ENCODE measurements at places on chromosomes 4 and X.
A peak's percentile ranks its signal among the peaks of the same experiment; 100 is the strongest.

- no peak for DNase-seq
Measured at GRCh38 chrX:118551426-118551825, 55.8 kb downstream of the DOCK11 start.

- DNase-seq = no peak
Measured at GRCh38 chrX:13836575-13836974, 19.7 kb upstream of the GPM6B start.

- DNase-seq = no peak
Measured at GRCh38 chr4:8323947-8324555, 54.5 kb downstream of the HTRA3 start.

- DNase-seq = no peak
Measured at GRCh38 chrX:78574306-78574705, 84.8 kb downstream of the RTL3 start.

- DNase-seq = no peak
Measured at GRCh38 chrX:50996930-50997329, 86.4 kb downstream of the BMP15 start.

DNA sequence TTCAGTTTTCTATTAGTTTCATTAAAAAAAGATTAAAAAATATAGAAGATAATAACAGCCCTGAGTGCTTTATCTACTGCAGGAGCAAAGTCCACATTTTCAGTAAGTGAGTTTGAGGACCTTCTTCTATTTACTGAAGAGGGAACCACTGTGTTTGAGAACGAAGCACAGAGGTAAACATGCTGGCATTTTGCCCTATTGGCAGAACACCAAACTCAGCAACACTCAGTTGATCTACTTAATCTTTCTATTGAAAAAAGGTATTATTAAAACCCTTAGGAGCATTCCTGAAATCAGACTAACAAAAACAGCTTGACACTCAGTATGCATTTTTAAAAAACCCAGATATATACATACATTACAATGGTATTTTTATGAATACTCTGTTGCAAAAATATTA, 1496.7 kb downstream of the TECRL start:
- DNase-seq = no peak

- DNase-seq = no peak
Measured at GRCh38 chr4:56410247-56411062, 23.2 kb upstream of the AASDH start.

DNA sequence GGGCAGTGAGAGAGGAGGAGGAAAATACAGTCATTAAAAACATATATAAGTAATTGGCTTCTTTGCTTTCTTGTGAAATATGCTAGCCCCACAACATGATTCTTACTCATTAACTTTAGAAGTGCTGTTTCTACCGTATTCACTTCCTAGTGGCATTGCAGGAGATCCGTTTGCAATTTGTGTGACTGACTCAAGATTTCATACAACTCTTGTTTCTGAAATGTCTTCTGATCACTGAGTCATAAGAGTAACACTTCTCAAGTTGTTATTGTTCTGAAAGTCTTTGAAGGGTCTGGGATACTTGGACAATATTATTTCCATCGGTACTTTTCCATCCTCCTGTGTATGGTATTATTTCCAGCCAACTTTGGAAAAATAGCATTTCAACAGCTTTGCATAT, 310.8 kb downstream of the PACRGL start:
- no peak for DNase-seq

DNA sequence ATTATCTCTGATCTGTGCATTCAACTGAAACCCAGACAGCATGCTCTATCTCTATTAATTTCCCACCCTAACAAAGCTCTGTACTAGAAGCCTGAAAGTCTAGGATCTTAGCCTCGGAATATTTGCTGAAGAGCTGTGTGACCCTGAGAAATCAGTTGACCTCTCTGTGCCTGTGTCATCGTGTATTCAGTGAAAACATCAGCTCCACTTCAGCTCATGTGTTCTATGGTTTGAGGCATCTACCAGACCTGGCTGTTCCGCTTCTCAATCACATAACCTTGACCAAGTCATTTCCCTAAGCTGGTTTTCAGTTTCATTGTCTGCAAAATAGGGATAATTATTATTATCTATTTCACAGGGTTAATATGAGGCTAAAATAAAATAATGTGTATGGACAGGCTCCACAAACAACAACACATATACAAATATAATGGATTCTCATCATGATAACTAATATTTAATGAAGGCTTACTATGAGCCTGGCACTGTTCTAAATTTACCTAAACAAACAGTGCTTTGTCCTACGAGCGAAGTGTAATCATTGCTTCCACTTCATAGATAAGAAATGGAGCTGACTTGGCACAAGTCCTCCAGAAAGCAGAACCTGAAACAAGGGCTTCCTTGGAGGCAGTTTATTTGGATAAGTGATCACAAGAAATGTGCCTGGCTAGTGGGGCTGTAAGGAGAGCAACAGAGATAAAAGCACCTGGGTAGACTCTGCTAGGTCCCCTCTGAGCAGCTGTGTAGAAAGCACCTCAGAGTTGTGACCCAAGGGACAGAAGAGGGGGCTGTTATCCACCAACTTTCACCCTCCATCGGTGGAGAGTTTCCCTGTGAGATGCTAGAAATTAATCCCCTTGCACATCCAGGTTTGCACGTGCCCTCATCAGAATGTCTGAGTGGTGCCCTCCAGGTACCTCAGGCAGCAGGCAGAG, 356.9 kb downstream of the RAB28 start:
- DNase-seq = no peak

GRCh38 chr4:82889287-82889686, 1.7 kb downstream of the SEC31A start:
- DNase-seq = no peak

GRCh38 chrX:40107291-40108161, 9.8 kb upstream of the BCOR start:
- no peak for DNase-seq

DNA sequence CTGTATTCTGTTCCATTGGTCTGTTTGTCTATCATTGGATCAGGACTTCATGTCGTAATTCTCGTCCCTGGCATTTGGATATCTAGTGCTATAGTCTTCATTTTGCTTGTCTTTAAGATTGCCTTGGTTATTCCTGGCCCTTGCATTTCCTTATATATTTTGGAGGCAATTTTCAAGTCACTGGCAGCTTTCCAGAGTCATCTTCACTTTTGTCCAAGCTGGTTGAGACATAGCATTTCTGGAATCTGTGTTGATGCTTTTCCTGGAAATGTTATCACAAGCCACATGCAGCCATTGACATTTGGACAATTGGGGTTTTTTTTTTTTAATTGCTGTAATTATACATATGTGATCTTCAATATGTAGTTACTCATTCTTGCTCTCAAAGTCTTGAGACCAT, 45.2 kb upstream of the HGFAC start:
- DNase-seq = no peak

- no peak for DNase-seq
Measured at GRCh38 chr4:79476196-79476595, 68.2 kb upstream of the GK2 start.

DNA sequence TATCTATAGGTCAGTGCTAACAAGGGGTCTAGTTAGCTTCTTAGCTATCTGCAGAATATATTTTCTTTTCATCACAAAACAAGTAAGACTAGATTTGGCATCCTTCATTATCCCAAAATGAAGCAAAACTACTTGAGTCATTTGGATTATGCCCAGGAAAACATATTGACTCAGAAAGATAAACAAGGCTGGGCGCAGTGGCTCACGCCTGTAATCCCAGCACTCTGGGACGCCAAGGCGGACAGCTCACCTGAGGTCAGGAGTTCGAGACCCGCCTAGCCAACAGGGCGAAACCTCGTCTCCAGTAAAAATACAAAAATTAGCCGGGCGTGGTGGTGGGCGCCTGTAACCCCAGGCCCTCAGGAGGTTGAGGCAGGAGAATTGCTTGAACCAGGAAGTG, 18.0 kb upstream of the MND1 start:
- DNase-seq = no peak

- peak; percentile 82 for DNase-seq
Measured at GRCh38 chrX:21940356-21940829, at the start of gene SMS. Gene SMS, plus strand, starts transcription at chrX:21940709. Its CDS starts 116 bp downstream, at chrX:21940825.

- no peak for DNase-seq
Measured at GRCh38 chr4:170047771-170048354, 21.7 kb upstream of the MFAP3L start.

GRCh38 chr4:7062816-7063215, 5.0 kb downstream of the GRPEL1 start:
- no peak for DNase-seq

DNA sequence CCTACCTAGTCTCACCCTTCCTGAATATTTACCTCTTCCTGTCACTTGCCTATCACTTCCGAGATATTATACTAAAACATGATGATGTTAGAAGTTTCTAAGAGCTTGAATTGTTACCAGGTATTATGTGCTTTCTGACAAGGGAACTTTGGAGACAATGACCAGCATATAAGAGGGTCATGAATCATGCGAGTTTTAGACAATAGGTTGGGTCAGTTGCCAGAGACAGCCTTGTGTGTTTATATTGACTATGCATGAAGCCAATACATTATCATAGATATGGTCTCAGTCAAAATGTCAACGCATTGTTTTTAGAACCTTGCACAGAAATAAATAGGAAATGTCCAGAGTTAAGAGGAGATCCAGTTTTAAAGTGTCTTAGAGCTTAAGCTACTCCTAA, 116.8 kb downstream of the KLHL4 start:
- no peak for DNase-seq

DNA sequence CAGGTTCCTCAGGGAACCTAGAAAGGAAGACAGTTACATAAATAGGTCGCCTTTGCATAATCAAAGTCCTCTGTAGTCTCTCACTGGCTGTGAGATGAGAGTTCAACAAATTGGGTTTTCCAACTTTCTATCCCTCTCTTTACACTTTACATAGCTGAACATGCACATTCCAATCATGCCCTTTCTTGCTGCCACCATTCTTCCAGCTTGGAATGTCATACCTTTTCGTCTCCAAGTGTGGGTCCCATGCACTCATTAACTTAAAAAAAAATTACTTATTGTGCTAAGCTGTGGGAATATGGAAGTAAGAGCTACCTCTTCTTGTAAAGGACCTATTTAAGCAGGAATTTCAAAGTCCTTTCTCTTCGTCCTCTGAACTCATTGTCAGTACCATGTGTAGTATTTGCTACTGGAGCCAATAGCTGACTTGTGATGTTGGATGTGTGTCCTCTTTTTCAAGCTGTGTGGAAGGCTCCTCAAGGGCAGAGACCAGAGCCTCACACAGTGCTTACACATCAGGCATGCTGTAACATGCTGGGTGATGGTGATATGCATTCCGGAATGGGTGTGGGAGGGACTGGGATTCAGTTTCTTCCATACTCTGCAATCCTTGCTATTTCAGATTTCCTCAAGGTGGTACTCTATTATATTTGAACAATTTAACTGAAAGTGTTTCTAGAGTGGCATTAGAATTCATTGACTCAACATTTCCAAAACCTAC, 7.1 kb downstream of the ENOPH1 start:
- no peak for DNase-seq

DNA sequence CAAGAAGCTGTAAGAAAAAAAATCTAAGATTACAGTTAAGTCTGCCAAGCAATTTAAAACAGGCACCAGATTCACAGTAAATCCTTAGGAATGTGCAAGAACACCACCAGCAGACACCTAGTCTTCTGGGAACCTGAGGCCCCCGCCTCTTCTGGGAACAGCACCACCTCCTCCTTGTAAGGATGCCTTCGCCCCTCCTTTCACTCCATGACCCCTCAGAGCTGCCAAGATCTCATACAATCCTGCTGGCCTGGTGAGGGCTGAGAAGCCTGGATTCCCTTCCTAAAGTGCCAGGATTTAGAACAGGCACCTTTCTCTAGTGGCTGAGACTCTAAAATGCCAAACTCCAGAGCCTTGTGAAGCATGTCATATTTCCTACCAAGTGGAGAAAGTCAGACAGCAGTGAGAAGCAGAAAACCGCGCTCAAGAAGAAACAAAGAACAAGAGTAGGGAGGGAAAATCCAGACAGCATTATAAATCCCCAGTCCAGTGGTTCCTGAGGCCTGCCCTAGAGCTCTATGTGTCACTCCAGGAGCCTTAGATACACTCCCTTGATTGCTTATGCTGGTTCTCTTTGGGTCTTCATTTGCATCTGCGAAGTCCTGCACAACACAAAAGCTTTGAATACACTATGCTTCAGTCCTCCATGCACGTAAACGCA, 166.4 kb downstream of the TSPAN5 start:
- no peak for DNase-seq

- DNase-seq = no peak
Measured at GRCh38 chr4:20273793-20274192, 22.1 kb downstream of the SLIT2 start.

DNA sequence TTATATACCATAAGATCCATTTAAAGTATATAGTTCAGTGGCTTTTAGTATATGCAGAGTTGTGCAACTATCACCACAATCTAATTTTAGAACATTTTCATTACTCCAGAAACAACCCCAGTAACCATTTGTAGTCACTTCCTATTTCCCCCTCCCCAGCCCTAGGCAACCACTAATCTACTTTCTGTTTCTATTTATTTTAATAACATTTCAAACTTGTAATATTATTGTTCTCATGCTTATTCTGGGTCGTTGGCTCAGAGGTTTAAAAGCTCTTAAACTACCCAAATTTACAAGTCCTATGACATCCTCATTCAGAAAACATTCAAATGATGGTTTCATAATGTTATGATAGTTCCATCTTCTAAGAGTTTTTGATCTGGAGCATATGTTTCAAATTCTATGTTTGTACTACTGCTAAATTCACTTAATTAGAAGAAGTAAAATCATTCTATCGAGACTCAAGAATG, 18.4 kb downstream of the XIAP start:
- no peak for DNase-seq

DNA sequence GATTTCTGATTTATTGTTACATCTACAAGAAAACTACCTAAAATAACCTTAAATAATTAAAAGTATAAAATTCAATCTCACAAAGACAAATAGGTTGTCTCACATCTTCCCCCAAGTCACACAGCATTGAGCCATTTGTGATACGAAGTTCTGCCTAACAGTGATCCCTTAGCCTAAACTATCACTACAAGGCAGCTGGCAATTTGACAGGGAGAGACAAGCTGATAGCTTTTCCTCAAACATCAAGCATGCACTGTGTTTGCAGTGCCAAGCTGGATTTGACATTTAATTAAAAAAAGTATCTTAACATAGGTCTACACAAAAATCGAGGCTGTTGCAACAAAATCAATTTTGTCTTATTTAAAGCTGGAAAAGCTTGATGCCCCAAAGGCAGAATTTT, 464.7 kb upstream of the TRAM1L1 start:
- DNase-seq = no peak

DNA sequence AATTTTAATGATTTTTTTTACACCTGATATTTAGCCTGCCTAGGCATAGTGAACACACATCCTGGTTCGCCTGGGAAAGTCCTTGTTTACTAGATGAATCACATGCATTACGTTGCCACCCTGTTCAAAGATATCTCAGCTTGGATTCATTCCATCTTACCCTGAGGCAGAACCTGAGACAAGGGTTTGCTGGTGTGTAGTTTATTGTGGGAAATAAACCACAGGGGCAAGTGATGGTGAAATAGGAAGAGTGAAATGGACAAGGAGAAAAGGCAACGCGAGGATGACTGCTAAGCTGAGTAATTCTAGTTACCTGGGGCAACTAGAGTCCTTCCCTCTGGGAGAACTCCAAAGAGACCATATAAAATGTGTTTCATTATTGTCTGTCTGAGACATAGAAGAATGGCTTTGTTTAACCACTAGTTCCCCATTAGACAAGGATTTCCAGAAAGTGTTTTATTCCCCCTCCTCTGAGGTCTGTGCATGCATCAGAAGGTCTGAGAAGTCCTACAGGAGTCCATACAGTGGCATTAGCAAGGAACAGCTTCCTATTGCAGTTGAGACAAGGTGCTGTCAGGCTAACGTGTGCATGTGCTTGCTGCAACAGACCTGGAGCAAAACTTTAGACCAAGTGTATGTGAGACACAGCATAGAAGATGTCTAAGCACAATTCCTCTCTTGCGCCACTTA, 797.3 kb upstream of the FRG1 start:
- no peak for DNase-seq

GRCh38 chrX:55450259-55450658, 1.7 kb upstream of the MAGEH1 start:
- DNase-seq = no peak

All from GM06990 (cell line).